ENCODE measurements at places on chromosomes 11 and 22.

DNA sequence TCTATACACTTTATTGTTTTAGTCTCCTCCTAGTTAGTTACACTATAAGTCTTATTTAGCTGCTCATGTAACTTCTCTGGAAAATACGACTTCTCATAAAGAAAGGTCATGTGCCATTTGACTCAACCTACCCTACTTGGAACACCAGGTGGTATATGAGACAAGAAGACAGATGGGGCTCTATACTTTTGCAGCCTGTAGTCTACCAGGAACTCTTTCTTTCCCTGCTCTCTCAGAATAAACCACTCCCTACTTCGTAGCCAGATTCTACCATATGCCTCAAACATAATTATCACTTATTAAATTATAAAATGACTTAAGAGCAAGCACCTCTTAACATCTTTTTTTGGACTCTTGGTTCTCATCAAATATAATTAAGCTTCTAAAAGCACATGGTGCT is 38.5 kb upstream of the RAPSN start:
- DNase-seq: no peak

DNA sequence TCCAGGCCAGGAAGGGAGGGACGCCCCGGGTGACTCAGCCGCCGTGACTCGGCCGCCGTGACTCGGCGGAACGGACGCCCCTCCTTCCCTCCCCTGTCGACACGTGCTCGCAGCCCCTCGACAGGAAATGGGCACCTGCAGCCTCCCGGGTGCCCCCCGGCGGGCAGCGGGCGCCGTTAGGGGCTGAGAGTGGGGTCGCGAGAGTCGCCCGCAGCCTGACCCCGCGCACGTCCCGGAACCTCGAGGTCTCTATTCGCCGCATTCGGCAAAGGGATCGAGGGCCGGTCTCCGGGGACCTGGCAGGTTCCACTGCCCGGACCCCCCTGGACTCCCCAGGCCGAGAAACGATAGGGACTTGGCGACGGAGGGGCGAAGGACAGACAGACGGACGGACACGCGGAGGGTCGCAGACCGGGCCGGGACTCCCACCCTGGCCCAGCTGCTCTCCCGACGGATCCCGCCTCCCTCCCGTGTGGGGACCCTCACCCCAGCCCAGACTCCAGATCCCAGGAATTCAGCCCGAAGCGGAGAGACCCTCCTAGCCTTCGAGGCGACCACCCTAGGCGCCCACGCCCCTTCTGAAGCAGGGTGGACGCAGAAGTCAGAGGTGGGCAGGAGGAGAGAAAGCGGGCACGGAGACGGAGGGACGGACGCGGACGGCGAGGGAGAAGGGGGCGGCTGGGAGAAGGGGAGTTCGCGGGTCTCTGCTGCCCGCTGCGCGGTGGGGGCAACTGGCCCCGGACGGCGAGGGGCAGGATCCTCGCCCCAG is 648 bp downstream of the FOSL1 start:
- DNase-seq: peak; percentile 63

DNA sequence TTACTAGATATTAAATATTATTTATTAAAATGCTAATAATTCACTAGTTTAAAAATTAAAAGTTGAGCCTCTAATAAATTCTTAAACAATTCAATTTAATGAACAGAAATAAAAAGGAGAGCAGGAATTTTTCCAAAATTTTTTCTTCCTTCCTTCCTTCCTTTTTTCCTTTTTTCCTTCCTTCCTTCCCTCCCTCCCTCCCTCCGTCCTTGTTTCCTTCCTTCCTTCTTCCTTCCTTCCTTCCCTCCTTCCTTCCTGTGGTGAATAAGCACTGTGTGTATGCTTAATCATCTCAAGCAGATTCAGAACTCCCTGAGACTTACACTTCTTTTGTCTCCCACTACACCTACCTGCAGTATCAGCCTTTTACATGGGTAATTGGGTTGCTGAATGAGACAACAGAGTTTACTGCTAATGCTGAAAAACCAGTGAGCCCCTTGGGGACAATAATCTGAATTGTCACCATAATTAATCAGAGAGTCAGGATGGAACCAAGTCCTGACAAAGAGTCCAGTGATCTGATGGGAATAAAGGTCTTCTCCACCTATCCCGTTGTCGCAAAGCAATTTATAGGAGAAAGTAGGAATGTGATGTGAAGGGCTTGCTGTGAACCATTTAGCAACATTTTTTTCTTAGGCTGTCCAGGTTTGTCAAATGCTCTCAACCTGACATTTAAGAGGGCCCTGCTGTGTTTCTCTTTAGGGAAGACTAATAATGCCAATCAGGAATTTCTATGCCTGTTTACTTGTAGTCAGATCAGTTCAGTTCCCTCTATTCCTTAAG is 58.1 kb upstream of the CEP295 start:
- DNase-seq: no peak

GRCh38 chr11:73294604-73295003 is 13.5 kb upstream of the ARHGEF17 start:
- DNase-seq: no peak

DNA sequence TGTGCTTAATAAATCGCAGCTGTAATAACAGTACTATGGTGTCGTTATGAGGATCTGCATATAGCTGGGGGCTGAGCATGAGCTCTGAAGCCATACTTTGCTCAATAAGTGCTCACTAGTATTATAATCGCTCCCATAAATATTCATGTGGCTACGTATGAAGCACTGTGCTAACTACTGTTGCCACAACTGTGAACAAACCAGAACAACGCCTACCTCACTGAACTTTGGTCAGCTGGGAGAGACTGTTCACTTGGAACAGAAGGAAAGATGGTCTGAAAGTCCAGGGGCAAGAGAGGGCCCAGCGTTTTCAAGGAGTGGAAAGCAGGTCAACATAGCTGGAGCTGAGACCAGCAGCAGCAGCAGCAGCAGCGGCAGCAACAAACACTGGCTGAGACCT is 141.6 kb downstream of the EFCAB6 start:
- DNase-seq: no peak

DNA sequence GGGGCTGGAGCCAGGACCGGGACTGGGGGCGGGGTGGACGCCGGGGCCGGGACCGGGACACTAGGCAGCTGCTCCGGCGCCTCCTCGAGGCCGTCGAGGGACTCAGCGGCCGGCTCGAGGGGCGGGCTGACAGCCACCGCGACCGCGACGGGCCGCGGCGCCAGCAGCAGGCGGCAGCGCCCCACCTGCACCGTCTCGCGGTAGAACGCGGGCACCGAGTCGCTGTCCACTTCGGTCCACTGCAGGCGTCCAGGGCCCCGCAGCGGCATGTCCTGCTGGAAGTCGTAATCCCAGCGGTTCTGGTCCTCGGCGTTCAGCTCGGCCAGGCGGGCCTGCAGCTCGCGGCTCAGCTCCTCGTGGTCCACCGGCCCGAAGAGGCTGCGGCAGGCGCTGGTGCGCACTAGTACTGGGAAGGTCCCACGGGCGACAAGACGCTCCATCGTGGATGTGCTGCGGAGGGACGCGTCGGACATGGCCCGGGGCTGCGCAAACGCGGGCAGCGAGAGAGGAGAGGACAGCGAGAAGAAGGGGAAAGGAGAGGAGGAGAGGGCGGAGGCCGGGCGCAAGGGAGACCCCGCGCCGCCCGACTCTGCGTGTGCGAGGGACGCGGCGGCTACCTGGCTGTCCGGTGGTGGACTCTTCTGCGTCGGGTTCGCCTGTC is 428 bp downstream of the CDKN1C start:
- DNase-seq: peak; percentile 50

DNA sequence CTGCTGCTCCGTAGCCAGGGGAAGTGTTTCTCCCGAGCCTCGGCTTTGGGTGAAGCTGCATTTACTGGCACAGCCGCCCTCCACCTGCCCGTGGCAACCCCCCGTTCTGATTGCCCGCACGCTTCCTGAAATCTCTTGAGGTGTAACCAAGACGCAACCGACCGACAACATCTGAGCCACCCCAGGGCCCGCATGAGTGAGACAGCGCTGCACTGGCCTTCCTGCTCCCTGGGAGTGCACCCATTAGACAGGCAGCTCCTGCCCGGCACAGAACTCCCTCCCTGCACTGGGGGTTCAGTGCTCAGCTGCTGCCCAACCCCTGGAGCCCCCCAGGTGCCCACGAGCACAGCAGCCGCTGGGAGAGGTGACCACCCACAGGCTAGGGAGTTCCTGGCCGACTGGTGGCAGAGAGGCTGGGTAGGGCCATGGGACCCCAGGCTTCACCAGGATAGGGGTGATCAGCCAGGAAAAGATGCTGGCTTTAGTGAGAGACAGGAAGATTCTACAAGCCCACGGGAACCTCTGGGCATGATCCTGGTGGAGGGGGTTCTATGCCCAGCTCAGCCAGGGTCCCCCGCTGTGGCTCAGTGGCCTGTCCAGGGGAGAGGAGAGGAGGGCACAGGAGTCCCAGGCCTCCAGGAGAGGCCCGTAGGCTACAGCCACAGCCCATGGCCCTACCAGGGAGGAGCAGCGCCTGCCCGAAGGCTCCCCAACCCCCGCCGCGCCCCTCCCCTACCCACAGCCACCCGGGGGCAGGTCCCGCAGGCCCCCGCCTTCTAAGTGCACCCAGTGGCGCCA is 14.6 kb downstream of the PLXNB2 start:
- no peak for DNase-seq

DNA sequence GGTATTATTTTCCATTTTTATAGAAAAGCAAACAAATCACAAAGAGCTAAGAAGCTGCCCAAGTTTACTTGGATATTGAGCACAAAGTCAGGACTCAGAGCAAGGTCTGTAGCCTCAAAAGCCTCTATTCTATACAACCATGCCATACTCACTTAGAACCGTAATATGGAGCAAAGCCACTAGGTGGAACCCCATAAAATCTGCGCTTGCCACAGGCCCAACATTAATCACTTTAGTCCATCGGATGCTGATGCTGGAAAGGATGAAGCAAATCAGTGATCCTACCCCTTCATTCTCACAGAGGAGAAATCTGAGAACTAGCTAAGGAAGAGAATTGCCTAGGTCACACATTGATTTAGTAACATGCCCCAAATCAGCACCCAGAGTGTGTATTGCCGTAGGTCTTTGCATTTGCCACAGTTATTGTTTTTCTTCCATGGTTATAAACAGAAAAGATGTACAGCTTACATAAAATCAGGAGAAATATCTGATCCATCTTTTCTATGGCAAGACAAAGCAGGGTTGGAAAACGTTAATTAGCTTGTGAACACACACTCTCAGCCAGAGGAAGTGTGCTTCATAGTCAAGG is 56.7 kb upstream of the RAB38 start:
- no peak for DNase-seq

DNA sequence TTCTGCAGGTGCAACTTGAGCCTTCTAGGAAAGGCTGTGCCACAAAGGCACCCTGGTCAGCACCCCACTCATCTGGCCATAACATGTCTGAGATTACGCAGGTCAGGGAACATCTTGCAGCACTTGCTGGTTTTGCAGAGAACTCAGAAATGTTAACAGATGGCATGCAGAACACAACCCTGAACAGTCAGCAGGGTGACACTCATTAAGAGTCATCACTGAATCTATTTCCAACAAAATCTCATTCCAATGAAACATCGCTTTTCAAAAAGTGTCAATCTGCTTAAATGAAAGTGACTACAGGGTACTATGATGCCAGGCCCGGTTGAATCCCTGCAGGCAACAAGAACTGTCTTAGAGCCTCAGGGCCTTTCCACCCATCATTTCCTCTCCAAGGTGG is 369.8 kb upstream of the CCDC90B start:
- DNase-seq: no peak

DNA sequence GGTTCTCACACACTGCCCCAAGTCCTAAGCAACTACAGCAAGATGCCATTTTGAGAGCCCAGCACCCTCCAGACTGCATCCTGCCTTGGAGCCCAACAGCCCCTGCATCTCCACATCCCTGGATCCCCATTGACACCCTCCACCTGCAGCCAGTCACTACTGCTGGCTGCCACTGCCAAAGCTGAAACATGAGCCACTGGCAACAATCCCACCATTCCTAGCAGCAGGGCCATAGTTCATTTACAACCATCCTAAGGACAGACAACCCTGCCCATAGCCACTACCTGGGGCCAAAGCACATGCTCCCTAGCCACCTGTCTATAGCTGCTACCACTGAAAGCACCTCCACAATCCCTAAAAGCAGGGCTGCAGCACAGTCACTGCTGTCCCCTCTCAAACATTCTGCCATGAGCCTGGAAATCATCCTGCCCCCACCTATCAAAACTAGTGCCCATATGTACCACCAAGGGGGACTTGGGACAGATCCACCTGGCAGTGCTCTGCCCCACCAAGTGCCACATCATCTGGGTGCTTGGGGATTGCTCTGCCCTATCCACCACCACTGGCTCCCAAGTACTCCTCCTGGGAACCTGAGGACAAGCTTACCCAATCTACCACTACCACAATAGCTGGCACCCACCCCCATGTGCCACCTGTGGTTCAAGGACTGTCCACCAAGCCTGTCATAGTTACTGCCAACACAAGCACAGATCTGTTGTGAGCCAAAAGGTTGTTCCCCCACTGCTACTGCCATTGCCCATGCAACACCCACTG is 138.8 kb upstream of the SOX6 start:
- DNase-seq: no peak

DNA sequence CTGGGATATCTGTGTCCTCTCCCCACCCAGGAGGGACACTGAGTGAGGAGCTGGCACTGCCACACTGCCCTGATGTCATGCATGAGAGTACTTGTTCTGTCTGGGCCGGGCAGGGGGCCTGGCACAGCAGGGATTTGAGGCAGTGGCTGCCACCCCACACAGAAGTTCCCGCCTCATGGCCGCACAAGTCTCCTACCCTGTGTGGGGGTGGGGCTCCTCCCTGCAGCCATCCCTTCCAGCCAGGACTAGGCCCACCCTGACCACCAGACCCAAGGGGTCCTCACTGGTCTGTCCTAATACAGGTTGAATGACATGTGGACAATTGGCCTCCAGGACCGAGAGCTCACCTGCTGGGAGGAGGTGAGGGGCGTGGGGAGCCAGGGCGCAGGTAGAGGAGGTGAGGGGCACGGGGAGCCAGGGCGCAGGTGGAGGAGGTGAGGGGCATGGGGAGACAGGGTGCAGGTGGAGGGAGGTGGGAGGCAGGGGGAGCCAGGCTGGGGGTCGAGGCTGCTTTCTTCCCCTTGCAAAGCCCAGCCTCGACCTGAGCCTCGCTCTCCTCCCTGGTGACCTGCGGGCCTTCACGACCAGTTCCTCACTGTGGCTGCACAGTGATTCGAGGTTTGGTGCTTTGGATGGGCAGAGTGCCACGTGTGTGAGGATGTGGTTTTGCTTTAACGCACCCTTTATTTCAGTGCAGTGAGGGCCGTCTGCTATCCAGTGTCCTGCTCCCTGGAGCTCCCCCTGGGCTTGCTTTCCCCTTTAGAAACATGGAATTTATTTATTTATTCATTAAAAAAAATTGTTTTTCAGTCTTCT is 7.4 kb downstream of the LZTR1 start:
- no peak for DNase-seq

- DNase-seq: no peak
These were observed 73.9 kb downstream of the CTTN start for GRCh38 chr11:70472240-70472639.

GRCh38 chr22:27327981-27328721 is 473.4 kb downstream of the MN1 start:
- no peak for DNase-seq

GRCh38 chr11:288478-289397 is at the start of gene PGGHG:
Gene PGGHG, plus strand, starts transcription at chr11:289126. Its CDS starts 691 bp downstream, at chr11:289817.
- DNase-seq: no peak

GRCh38 chr11:3169255-3170043 is 4.3 kb upstream of the OSBPL5 start:
- no peak for DNase-seq
